Activated T-helper 9 cell treated with anti-CD3 and anti-CD28 coated beads, Interleukin-2, amount 50 U/mL, for 16 hours (primary cell): ENCODE measurements at places on chromosomes 1 and 21.

DNA sequence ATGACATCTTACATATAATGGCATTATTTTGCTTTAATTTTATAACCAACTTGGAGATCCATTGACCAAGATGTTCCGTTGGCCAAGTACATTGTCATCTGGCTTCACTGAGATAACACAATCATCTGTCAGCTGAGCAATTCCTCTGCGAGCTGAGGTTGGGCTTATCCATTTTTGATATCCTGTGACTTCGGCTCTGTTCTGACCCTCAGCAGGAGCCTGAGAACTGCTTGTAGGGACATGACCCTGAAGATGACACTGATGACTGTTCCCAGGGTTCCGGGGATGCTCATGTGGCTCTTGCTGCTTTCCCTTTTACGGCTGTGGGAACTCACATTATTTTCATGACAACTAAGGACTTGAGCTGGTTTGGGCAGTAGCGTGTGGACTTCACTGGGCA is 51.2 kb downstream of the TLR5 start:
- DNase-seq: no peak

DNA sequence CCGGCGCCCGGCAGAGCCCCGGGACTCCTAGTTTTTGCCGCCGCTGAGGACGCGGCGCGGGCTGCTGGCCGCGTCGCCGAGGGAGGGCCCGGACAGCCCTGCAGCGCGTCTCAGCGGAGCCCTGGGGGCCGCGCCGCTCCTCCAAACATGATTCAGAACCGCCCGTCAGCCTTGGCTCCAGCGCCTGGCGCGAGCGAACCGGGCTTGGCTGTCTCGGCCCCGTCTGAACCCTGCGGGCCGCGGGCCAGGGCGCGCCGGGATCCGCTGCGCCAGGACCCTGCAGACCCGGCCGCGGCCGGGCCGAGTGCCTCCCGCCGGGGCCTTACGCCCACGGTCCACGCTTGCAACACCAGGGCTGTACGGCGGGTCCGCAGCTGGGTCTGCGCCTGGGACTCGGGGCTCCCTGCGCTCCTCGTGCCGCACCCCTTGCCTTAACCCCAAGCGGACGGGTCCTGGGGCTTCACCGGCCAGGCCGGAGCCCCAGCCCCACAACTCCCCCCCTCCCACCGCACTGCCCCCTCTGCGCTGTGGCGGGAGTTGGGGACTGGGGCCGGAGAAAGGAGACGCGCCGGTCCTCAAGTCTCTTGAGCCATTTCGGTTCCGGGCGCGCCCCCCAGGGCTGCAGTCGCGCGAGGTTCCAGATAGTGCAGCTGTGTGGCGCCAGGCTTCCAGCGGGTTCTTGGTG is 48.4 kb upstream of the CD34 start:
- DNase-seq: no peak

DNA sequence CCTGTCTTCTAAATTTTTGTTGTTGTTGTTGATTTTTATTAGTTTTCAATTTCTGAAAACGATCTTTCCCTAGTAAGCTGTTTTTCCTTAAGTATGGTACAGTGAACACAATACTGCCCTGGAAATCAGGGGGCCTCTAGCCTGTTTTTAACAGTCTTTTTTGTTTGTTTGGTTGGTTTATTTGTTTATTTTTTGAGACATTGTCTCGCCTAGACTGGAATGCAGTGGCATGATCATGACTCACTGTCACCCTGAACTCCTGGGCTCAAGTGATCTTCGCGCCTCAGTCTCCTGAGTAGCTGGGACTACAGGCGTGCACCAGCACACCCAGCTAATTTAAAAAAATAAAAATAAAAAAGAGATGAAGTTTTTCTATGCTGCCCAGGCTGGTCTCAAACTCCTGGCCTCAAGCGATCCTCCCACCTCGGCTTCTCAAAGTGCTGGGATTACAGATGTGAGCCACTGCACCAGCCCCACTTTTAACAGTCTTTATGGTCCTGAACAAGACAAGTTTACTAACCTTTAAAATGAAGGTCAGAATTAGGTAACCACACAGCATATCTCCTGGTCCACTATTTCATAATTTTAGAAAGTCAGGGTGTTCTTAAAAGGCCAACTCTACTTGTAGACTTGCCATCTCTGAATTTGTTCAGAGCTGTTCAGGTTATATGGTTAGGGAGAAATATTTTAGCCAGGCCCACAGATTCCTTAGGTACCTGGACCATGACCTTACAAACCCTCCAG is 35.4 kb downstream of the TBCE start:
- DNase-seq: no peak

- no peak for DNase-seq
Measured at GRCh38 chr21:38863843-38864363, 58.2 kb downstream of the ETS2 start.

DNA sequence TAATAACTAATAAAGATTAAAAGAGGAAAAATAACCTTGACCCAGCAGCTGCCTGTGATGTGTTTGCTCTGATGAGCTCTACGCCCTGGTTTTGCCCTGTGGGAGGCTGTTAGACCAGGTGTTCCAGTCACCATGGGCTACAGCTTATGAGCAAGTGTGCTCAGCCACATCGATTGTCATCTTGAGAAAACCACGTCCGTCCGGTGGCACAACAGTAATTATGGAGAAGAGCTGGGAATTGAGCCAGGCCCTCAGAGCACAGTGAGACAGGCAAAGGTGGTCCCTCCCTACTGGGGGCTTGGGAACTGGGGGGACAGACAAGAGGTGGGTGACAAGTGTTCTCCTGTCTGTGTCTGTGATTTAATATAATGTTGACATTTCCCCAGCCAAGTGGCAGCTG is 420.5 kb downstream of the MATN1 start:
- no peak for DNase-seq

DNA sequence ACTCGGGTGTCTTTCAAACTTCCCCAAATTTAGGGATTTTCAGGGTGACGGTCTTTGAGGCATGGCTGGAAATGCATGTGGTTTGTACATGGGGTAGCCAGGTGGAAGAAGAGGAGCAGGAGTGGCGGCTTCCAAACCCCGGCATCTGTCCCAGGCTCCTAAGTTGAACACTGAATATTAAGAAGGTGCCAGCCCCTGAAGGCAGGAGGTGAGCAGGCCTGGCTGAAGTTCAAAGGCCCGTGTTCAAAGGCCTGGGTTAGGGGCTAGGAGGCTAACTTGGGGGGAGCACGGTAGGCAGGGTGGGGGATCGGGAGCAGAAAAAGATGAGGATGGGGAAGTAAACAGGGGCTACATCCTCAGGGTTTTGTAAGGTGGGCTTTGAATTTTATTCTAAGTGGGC is 42.8 kb downstream of the ELK4 start:
- no peak for DNase-seq

- DNase-seq: no peak
Measured at GRCh38 chr1:200739702-200740570, 1.2 kb downstream of the CAMSAP2 start.

DNA sequence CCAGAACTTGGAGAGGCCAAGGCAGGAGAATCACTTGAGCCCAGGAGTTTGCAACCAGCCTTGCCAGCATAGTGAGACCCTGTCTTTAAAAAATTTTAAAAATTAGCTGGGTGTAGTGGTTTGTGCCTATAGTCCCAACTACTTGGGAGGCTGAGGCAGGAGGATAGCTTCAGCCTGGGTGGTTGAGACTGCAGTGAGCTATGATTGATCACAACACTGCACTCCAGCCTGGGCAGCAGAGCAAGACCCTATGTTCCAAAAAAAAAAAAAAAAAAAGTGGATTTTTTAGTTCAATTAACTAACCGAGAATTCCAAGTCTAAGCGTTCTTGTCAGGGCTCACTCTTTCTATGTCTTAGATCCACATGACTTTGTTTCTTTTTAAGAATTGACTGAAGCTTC is 130.3 kb upstream of the NRIP1 start:
- DNase-seq: no peak

DNA sequence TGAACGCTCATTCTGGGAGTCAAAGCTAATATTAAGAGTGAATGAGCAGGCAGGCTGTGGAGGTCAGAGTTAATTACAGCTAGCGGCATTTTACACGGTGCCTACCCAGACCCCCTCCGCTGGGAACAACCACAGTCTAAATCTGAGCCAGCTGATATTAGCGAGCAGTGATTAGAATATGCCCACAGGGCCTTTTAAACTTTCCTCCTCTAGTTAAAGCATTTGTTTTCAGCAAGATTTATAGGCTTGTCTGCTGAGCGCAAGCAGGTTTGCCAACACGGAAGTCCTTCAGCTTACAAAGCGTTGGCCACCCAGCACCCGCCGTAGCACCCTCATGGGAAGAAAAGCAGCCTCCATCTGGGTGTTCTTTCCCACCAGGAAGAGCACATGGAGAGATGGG is 72.1 kb downstream of the LMX1A start:
- no peak for DNase-seq

GRCh38 chr1:54371038-54371941 is 34.9 kb downstream of the SSBP3 start:
- no peak for DNase-seq

DNA sequence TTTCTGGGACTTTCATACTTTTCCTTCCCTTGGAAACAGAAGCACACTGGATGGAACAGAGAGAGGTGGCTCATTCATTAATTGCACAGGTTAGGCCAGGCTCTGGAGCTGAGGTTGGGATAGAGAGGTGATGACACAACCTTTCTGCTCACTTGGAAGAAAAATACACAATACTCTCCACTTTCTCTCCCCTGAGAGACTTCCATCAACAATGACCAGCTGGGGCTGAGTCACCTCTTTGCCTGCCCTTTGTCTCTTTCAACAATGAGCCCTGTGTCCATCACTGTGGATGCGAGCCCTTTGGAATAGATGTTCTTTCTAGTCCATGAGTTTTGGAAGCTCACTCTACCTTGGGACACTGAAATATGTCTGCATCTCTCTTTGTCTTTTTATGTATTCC is 43.1 kb downstream of the ATP2B4 start:
- DNase-seq: no peak

GRCh38 chr1:87757676-87758075 is 429.0 kb downstream of the LMO4 start:
- no peak for DNase-seq

GRCh38 chr1:179955731-179956130 is 1.1 kb downstream of the CEP350 start:
- no peak for DNase-seq

DNA sequence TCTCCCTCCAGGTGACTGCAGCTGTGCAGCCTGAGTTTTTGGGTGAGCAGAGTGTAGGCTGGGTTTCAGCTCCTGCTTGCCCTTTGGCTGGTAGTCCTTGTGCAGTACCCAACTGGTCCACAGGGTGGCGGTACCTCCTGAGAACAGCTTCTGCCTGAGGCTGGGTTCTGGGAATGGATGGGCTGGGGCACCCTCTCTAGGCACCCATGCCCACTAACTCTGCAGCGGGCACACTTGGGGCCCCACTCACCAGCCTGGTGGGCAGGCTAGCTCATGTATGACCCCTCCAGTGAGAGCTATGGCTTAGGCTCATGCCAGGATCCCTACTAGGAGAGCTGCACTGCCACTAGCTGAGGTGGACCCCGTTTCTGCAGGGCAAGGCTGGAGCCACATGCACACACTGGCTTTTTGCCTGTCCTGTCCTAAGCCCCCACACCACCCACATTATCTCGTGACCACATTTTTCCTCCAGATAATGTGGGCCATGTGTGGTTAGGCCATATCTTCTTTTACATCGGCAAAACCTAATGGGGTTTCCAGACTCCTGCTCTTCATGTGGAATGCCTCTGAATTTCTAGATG is 15.5 kb upstream of the GSTM4 start:
- peak; percentile 83 for DNase-seq

- DNase-seq: peak; percentile 70
Measured at GRCh38 chr1:23403735-23404486, 20.6 kb downstream of the TCEA3 start.

- DNase-seq: no peak
Measured at GRCh38 chr21:41678924-41679318, 87.9 kb downstream of the RIPK4 start.

- DNase-seq: no peak
Measured at GRCh38 chr21:39079617-39080016, 103.6 kb downstream of the PSMG1 start.

GRCh38 chr1:11214698-11215380 is 25.7 kb downstream of the ANGPTL7 start:
- no peak for DNase-seq

GRCh38 chr21:44724196-44724595 is 12.8 kb upstream of the TSPEAR start:
- DNase-seq: no peak

- no peak for DNase-seq
Measured at GRCh38 chr1:12059722-12060464, 3.2 kb upstream of the TNFRSF8 start.

DNA sequence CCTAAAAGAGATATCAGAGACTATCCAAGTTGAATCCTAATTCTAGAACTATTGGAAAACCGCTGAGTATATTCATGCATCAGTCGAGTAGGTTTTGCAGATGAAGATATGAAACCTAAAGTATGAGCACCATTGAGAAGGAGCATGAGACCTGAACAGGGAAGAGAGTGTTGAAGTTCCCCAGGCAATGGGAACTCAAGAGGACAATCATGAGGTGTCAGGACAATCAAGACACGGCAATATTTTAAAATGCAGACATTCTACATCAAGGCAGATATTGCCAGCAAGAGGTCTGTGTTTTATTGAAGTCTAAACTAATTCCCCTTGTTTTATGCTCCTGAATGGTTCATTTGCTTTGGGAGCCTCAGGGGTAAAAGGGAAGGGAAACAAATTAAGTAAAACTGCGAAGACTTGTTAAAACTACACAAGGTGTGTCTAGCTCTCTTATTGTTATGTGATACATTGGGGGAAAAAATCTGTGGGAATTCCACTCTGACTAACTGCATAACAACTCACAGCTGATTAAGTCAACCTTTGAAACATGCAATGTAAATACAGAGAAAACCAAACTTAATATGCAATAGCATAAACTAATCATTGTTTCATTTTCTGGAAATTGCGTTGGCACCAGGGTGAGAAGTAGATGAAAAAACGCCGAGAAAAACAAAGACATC is 347.9 kb upstream of the ADGRL2 start:
- DNase-seq: no peak

DNA sequence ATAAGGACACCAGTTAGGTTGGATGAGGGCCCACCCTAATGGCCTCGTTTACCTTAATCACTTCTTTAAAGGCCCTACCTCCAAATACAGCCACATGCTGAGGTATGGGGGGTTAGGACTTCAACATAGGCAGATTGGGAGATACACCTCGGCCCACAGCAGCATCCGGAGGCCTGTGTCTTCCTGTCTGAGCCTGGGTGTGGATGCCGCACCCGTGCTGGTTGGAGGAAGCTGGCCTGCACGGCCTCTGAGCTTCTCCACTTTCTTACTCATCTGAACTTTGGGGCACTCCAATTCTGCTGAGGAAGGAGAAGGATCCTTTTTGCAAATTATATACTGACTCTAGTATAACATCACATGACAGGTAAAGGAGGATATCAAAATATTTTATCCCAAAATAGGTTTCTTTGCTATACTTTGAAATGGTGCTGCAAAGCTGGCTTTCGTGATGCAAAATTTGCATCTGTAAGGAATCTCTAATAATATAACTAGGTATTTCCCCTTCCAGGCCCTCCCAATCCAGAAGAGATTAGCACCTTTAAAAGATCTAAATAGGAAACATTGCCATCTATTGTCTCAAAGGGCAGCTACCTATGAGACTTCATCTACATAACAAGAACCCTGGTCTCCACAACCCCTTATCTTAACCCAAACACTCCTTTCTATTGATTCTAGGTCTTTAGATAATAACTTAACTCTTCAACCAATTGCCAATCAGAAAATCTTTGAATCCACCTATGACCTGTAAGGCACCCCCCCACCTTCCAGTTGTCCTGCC is 247.6 kb downstream of the KCNJ6 start:
- no peak for DNase-seq
